NCI-H69 (cell line): ENCODE measurements at places on chromosomes 4 and X.

GRCh38 chr4:106312377-106312776 is 3.6 kb downstream of the TBCK start:
- no peak for DNase-seq

- DNase-seq, result no peak
These were observed 60.9 kb downstream of the SEC24B start for GRCh38 chr4:109494563-109494962.

DNA sequence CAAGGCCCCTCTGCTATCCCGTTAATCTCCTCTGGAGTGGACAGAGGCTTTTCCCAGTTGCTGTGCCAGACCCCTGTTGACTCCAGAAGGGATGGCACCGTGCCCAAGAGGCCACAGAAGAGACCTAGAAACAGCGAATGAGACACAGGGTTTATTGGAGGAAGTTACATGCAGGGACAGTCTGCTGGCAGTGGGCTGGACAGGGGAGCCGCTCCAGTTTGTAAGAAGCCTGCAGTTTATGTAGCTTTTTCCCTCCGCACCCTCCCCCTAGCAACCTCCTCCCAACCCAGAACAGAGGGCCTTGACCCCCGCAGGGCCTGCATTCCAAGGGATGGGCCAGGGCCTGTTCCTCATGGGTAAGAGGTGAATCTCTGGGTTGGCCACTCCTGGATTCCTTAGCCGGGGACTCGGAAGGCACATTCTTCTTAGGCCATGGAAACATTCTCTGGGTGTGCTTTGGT is 216.8 kb upstream of the PSAPL1 start:
- no peak for DNase-seq

DNA sequence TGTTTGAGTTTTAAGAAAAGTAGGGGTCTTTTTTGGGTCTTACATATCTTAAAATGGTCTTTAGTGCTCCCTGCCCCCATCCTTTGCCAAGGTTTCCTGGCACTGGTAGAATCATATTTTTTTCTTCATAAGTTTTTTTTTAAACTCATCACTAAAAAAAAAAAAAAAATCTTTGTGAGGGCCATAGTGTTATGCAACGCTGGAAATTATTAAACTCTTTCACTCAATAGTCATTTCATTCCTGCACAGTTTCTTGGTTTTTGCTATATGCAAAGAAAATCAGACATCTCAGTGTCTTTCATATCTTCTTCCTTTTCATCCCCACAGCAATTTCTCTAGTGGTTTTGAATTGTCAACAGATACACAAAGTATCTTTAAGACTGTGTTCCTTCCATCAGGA is 95.6 kb downstream of the TMA16 start:
- DNase-seq, result no peak

DNA sequence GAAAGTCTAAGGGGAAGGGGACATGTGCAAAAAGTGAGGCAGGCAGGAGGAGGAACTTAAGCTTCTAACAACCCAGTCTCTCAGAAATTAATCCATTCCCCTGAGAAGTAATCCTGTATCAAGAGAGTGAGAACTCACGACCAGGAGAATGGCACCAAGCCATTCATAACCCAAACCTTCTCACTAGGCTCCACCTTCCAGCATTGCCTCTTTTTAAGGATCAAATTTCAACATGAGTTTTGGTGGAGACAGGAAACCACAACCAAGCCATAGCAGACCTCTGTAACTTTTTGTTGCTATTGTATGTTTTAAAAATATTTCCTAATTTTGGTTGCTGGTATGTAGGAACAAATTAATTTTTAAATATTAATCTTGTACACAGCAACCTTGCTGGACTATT is 32.8 kb downstream of the PASD1 start:
- DNase-seq, result no peak
